ENCODE measurements at places on chromosomes 5 and 9.

DNA sequence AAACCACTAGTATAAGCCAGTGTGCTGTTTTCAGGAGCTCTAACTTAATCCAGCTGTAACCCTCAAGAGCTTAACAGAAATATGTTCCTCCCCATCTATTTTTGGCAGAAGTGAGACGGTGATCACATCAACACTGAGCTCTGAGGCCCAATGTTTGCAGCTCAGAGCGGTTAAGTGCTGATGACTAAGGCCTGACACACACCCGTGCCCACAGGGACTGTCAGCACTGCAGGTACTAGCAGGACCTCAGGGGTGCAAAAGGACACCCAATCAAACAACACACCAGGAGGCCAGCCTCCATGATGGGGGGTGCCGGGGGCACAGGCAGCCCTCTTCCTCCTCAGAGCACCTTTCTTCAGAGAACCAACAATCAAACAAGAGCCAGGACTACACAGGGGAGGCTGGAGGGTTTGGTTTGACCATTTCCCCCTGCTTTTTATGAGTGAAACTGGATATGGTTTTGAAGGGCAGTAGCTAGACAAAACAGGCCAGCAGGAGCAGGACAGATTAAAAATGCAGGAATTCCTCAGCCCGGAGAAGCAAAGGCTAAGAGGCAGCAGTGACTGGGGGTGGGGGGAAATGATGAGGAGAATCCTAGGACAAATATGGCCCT, 61.3 kb downstream of the RAPGEF1 start:
- DNase-seq = no peak

DNA sequence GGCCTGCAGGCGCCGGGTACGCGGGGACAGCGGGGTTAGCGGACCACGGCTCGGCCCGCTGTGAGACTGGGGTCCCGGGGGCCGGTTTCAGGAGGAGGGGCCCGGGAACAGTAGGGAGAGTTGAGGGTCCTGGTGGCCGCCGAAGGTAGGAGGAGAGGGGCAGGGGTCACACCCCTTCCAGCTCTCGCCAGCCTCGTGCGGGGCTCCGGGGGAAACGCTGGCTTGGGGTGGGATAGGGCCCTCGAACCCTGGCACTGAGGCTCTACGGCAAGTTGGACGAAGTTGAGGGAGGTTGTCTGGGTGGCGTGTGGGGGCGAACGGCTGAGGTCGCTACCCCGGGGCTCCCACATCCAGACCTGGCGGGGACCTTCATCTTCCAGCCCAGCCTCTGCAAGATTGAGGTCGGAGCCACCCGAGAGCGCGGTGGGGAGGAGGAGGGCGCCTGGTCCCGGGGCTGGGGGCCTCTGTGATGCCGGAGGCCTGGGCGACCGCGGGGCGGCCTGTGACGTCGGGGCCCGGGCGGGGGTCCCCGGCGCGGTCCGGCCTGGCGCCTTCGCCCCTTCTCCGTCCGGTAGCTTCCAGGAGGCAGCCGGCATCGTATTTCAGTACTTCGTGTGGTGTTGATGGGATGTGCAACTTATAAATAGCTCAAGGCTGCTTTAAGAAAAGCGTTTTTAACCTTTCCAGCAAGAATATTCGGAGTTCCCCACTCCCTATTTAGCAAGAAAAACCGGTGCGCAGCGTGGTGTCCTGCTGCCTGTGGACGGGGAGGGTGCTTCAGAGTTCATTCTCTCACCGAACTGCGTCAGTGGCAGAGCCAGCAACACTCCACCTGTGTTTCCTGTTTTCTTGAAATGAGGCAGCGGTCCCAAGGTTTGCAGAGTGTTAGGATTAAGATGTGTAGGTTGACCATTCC, 902 bp downstream of the HABP4 start:
- DNase-seq = no peak

DNA sequence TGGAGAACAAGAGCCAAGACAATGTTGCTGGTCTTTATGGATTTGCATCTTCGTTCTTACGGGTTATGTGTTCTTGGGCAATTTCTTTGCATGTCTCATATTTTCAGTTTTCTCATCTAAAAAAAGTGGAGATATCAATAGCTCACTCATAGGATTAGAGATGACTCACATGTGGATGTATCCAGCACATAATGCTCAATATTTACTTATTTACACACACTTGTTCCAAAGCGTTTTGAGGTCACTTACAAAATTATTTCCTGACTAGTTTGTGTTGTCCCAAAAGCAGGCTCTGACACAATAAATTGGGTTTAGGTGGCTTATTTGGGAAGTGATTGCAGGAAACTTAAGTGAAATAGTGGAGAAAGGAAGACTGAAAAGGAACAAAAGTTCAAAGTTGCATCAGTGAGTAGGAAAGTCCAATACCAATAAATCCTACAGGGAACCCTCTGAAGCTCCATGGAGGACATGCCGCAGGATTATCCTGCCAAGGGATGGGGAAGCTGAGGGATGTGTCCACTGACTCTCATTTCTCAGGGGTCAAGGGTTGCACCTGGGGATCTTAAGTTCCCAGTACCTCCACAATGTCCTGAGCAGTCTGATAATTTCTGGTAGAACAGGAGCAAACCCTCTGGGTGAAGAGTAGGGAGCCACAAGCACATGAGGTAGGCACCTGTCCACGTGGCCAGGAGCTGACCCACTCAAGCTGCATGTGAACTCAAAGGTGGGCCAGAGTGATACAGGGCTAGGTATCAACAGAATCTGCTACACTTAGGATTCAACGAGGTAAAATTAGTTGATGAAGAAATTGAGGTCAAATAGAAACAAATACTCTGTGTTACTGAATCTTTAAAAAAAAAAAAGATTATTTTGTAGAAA, 37.4 kb upstream of the SLC44A1 start:
- DNase-seq = no peak

- no peak for DNase-seq
Measured at GRCh38 chr5:77145666-77146065, 58.6 kb upstream of the ZBED3 start.

DNA sequence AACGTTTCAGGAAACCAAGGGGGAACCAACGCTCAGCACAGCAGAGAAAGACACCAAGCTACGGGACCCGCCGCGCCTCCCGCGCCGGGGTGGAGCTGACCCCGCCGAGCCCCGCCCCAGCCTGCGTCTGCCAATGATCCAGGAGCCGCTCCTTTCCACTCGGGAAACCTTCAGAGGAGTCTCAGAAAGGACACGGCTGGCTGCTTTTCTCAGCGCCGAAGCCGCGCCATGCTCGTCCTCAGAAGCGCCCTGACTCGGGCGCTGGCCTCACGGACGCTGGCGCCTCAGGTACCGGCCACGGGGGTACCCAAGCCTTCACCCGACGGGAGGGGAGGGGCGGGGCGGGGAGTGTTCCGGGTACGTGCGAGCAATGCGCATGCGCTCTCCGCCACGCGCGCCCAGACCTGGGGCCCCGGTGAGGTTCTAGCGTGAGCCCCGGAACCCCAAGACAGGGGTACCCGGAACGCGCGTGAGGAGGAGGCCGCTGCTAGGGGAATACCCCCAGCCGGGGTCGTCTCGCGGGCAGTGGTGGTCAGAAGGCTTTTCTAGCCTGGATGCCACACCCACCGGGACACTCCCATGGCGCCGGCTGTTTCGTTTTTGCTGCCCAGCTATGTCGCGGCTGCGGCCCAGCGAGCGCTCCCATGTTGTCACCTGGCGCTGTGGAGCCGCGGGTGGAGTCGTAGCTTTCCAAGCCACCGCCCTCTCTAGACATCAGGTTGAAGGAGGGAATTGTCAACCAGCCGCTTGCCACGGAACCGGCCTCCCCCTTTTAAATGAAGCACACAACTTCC, at the start of gene NIPSNAP3A:
TSS of gene NIPSNAP3A (plus strand) at position 119 of the 794 bp plus-strand sequence. CDS start at position 229, 110 bp downstream.
- DNase-seq = peak; percentile 50

DNA sequence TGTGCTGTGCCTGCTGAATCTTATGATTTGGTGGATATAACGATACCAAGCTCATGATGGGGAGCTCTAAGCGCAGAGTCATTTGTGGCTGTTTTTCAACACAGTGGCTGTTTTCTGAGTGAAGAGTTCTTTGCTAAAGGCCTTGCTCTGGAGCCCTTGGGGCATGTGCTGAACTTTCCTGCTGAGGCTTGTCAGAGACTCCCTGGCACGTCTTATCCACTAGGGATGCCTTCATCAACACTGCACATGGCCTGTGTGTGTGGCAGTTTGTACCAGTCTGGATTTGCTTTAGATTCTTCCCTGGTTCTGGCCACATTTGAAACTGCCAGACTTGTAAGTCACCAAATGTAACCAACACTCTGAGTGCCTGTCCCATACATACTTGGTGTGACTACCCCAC, 188.2 kb downstream of the DMRT2 start:
- no peak for DNase-seq

DNA sequence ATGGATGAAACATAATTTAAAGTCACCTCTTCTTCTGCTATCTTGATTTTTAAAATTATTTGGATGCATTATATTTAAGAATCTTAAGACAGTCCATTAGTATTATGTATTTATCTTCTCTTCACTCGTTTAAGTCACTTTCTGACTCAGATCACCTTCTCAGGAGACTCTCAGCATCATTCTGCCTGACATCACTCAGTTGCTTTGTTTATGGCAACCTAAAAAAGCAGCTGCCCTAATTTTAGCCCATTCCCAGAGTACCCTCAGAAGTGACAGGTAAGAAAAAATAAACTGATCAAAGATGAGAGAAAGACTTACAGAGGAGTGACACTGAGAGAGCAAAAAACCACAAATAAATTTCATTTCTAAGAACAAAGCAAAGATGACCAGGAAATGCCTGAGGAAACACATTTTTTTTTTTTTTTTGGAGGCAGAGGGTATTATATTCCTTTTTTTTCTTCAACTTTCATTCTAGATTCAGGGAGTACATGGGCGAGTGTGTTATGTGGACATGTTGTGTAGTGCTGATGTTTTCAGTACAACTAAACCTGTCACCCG, 140.5 kb downstream of the MUSK start:
- no peak for DNase-seq
